Cerebellum (tissue), 4 donors: ENCODE measurements at places on chromosomes 3 and 15. TPM values are rescaled to one million over a fixed set of nuclear protein-coding genes. Genes with fewer than 3 reads are reported as not detected.

Gene CHST14
- total RNA-seq = 3.8 TPM

Gene ZBED2
- total RNA-seq = not detected

Gene SAMD7
- total RNA-seq = not detected

Gene CD200R1
- 0.64 TPM for total RNA-seq

Gene ISL2
- not detected for total RNA-seq

Gene TNFAIP8L3
- 3.2 TPM for total RNA-seq

Gene FBXO40
- total RNA-seq = not detected

Gene PRSS50
- 0.45 TPM for total RNA-seq

Gene DLL4
- total RNA-seq = 4.4 TPM

Gene ARGFX
- not detected for total RNA-seq
